ENCODE measurements at places on chromosomes 5 and 9.

DNA sequence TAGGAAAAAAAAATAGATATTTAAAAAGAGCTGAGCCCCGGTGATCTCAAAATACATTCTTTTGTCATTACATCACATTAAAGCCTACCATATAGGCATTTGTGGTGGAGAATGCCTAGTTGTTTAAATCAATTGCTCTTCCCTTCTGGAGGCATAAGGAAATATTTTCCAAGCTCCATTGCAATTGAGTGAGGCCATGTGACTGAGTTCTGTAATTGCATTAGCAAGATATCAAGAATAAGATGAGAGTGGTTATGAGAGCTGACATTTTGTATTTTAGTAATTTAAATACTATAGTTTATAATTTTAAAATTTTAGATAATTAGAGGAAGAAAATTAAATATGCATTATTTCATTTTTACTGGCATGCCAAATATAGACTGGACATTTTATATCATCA is 1195.9 kb downstream of the DTWD2 start:
- DNase-seq = no peak

DNA sequence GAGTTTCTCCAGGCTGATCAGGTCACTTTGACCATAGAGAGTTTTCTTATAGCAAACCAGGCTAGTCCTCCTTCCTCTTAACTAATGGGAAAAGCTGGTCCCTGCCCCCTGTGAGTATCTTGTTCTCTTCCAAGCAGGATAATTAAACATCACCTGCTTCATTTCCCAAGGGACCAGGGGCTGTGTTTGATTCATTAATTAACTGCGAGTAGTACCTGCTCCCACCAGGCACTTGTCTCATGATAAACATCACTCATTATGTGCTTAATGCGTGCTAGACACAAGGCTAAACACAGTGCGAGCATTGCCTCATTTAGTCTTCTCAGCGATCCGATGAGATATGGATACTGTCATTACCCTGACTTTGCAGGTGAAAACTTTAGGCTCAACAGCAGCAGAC is 1.7 kb upstream of the FAM163B start:
- no peak for DNase-seq

DNA sequence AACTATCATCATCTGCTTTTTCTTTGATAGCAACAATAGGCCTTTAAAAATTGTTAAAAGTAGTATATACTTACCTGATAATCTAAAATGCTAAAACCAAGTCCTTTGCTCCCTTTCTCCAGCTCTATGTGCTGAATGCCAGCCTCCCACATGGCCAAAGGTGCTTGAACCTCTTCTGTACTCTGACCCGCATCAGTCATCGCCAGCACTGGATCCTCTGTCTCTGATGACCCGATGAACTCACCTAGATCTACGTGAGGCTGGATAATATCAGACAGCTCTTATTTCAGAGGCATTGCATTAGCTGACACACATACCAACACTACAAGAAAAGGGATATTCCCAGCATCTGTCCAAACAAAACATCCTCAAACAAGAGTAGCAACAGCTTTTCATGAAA is 89.5 kb downstream of the MPDZ start:
- no peak for DNase-seq

DNA sequence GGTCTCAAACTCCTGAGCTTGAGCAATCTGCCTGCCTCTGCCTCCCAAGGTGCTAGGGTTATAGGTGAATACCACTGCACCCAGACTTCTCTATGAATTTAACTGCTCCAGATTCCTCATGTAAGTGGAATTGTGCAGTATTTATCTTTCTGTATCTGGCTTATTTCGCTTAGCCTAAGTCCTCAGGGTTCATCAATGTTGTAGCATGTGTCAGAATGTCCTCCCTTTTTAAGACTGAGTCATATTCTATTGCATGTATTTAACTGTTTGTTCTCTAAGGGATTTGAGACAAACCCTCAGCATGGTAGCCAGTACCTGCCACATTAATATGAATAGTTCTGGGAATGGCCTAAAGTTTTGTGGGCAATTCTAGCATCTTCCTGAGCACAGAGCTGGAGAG is 53.9 kb upstream of the TUT7 start:
- no peak for DNase-seq

DNA sequence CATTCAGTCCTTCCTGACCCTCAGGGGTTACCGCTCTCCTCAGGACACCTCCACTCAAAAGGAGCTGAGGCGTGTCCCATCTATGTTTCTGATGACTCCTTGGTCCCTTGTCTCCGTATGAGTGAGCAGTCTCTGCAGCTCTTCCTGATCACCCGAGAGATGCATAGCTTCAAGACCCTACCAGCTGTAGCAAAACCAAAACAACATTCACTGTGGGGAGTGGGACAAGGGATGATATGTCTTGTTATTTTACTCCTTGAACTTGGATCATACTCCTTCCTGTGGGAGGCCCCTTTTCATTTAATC is 14.4 kb downstream of the GLDC start:
- no peak for DNase-seq

- DNase-seq = no peak
Observed at GRCh38 chr5:151772029-151772845, 483 bp downstream of the G3BP1 start.

- DNase-seq = no peak
Observed at GRCh38 chr9:92911511-92912475, 34.0 kb upstream of the ZNF484 start.

DNA sequence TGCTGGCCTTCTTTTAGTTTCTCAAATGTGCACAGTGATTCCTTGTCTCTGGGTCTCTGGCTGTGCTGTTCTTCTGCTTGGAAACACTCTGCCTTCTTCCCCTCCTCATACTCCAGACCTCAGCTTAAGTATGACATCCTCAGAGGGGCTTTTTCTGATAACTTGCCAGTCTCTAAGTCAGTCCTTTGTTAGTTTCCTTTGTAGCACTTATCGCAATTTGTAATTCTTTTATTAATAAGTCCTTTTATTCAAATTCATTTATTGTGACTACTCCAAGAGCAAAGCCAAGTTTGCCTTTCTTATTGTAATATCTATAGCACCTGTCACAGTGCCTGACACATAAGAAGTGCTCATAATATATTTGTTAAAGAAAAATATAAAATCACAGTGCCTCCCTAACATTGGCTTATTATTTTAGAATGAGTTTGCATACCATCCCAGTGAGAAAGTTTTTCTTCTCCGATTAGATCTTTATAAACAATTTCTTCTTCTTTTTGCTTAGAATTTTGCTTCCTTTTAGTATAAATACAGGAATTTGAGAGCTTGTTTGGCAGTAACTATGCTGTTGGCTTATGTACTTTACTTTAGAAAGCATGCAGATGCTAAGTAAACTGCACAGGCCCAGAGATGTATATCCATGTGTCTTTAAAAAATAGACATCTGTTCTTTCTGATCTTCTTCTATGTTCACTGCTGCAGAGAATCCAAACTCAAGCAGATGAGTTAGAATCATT is 198.0 kb downstream of the GAS1 start:
- no peak for DNase-seq

DNA sequence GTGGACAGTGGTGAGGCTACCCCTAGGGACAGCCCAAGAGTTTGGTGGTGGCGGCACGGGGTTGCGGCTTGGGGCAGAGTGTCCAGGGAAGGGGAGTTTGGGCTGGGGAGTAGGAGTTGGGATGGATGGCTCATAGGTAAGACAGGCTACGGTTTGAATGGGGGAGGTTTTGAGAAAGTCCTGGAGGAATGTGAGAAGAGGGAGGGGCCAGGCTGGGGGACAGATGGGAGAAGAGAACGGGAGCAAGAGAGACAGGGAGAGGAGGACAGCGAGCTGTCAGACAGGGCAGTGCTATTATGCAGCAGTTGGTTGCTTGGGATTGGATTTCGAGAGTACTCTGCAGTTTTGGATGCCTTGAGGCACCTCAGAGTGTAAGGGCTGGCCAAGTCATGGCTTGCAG is 24.5 kb downstream of the PSD2 start:
- no peak for DNase-seq

DNA sequence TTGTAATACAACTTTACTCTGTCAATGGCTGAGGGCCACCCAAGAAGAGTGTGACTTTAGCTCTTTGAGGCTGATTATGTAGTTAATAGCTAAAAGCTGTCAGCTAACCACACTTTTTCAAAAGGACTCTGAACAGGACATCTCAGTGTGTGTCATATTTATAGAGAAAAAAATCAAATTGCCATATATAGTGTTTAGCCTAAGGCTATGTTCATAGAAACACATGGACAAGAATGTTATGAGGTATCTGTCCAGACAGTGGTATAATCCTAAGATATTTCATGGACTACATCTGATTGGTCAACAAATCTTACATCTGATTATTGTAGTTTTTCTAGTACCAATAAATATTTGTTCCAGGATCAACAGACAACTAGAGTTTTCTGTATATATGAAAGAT is 42.1 kb upstream of the CDH18 start:
- DNase-seq = no peak

GRCh38 chr5:73630765-73631164 is 4.8 kb downstream of the ARHGEF28 start:
- no peak for DNase-seq
